ENCODE measurements at places on chromosomes 16 and 17.

DNA sequence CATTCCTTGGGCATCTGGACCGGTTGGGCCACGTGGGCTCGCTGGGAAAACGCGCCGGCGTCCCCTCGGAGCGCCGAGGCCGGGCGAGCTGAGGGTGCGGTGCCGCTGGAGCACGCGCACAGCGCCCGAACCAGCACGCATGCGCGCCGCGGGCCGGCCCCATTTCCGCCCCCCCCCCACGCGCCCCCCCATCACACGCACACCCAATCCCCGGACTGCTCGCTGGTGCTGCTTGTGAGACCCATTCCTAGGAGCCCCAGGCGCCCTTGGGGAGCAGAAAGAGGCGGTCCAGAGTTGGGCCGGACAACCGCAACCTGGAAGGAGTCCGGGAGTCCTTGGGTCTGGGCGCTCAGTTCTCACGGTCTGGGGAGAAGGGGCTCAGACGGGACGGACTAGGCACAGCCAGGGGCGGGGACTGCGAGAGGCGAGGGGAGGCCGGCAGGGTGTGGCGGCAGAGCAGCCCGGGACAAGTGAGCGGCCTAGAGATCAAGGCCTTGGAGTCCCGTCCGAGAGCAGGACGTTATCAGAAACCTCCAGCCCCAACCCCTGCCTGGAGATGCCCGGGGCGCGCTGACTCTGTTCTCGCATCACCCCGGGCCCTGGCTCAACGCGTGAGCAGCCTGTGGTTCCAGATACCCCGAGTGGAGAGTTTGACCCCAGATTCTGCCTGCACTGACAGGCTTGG, 6.0 kb upstream of the CBX8 start:
- DNase-seq: no peak

DNA sequence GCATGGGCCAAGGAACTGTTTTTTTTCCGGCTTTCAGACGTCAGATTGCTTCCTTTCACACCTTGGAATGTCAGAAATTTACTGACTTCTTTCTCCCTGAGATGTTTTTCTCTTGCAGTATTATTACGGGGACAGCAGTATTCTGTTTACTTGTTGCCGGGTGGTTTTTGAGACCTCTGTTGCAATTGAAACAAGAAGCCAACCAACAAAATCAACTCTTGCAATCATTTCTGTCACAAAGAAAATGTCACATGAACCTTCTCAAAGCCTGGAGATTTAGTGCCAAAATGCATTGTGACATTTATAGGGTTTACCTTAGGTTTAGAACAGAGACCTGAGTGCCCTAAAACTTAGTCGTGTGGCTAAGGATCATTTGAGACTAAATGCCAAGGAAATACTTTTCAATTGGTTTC, 174.3 kb downstream of the MAP2K6 start:
- DNase-seq: no peak

DNA sequence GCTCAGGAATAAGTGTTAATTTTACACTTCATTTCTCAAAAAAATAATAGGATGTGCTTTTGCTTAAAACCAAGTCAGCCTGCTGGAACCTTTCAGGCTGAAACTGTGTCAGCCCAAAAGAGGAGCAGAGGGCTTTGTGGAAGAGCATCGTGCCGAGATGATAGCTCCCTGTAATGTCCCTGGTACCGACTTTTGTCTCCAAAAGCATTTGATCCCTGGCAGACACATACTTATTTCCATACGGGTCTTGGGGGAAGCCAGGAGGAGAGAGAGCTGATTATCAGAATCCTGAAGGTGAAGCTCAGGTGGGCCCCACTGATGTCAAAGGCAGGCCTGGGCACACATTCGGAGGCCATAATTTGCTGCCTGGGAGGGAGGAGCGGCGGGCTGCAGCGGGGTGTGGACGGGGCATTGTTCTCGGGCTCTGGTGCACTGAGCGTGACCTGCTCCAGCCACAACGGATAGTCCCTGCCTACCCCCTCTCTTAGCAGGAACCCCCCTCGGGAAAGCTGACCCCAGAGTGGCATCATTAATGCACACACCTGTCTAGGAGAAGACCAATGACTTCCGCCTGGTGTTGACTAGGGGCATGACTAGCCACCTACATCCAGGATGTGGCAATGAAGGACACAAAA, 155.9 kb downstream of the C16orf78 start:
- DNase-seq: no peak

DNA sequence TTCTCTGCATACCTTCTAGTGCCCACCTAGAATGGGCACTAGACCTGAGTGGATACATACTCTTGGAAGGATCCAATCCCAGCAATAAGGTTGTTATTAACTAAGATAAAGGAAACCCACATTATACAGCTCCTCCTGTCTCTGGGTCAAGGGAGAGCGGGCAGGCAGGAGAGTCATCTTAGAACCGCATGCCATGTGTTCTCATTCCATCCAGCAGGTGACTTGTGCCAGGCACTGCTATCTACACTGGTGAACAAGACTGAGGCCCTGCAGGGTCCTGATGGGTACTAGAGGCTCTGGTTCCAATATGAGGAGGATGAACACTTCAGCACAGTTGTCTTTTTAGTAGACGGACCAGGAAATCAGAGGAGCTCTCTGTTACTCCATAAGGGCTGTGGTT, 5.9 kb upstream of the CD300H start:
- no peak for DNase-seq

GRCh38 chr16:82633964-82634600, 7.3 kb downstream of the CDH13 start:
- DNase-seq: peak; percentile 59

DNA sequence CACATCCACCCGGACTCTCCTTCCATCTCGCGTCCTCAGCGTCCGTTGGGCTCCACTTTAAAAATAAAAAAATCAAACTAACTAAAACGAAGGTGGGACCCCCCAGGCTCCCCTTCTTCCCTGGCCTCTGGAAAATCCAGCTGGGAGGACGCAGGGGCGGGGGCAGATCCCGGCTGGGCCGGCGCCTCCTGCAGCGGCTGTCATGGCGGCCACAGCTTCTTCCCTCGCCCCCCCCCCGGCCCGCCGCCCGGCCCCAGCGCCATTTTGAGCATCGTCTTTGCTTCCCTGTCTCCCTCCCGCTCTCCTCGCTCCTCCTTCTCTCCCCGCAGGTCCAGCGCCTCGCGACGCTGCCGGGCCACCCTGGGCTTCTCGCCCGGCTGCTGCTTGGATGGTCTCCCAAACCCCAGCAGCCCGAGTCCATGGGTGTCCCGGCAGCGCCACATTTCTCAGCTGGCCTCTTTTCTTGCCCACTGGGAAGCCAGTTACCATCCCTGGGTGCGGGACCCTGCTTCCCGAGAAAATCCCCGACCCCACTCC, 3.3 kb downstream of the HOXB2 start:
- DNase-seq: peak; percentile 69

GRCh38 chr17:44902135-44902760, 3.0 kb upstream of the EFTUD2 start:
- no peak for DNase-seq

DNA sequence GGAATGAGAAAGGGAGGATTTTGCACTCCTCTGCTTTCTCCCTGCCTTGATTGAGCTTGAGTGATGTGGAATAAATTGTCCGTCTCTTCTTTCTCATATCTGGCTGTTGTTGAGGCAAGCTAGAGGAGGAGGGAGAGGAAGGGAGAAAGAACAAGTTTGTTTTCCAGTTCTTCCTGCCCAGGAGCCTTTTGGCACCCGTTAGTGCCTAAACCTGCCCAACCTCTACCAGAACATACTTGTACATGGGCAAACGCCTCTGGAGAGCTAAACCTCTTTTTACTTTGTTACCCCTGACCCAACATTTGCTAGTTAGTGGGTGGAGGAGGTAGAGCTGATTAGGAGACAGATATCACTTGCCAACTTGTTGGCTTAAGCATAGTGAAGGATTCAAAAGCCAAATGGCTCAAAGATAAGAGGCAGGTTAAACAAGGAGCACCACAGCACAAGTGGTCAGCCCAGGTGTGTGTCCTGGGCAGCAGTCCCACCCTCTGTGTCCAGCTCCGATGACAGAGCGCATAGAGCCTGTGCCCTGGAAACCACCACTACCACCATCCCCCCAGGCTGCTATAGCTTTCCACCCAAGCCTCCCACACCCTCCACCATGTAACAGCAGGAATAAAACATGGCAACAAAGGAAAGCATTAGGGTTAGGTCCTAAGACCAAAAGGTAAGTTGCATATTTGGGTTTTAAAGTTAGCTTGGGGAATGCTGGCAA, 6.5 kb downstream of the ODF4 start:
- no peak for DNase-seq

GRCh38 chr17:32445971-32446370, 1.7 kb downstream of the PSMD11 start:
- DNase-seq: no peak

- no peak for DNase-seq
Measured at GRCh38 chr16:49497466-49497865, 123.9 kb downstream of the C16orf78 start.

DNA sequence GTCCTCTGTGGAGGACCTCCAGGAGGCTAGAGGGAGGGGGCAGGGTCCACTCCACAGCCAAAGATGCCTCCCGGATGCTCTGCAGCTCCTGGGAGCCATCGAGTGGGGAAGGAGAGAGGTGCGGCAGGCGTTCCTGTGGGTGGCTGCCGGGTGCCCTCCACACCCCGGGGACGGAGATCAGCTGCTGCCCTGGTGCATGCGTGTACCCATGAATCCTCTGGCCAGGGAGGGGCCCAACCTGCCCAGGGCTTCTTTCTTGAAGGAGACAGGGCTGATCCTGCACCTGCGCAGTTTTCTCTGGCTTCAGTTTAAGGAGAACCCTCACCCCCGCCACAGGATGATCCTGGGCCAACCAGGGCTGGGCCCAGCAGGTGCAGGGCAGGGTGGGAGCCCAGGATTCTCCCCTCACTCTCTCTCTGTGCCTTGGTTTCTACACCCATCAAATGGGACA, 33.5 kb upstream of the DOC2B start:
- DNase-seq: no peak

GRCh38 chr17:76683921-76684745, 26.6 kb downstream of the MXRA7 start:
- DNase-seq: no peak

DNA sequence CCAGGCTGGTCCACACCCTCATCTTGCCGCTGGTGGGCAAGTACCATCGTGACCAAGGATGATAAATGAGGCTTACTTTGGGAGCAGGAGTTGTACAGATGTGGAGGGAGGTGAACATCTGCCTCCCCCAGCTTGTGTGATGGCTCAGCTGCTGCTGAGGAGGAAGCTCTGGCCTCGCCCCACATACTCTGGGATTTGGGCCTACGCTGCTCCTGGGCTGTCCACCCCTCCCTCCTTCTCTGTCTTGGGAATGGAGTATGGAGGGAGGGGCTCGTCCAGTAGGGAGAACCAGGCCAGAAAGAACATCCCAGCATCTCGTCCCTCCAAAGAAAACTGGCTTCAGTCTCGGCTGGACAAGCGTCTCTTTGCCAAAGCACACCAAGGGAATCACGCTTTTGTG, 134.8 kb upstream of the CDC42EP4 start:
- DNase-seq: no peak

- DNase-seq: no peak
Measured at GRCh38 chr17:47288531-47289116, 35.0 kb downstream of the ITGB3 start.

GRCh38 chr17:20089756-20090547, 80.8 kb downstream of the SPECC1 start:
- DNase-seq: no peak

DNA sequence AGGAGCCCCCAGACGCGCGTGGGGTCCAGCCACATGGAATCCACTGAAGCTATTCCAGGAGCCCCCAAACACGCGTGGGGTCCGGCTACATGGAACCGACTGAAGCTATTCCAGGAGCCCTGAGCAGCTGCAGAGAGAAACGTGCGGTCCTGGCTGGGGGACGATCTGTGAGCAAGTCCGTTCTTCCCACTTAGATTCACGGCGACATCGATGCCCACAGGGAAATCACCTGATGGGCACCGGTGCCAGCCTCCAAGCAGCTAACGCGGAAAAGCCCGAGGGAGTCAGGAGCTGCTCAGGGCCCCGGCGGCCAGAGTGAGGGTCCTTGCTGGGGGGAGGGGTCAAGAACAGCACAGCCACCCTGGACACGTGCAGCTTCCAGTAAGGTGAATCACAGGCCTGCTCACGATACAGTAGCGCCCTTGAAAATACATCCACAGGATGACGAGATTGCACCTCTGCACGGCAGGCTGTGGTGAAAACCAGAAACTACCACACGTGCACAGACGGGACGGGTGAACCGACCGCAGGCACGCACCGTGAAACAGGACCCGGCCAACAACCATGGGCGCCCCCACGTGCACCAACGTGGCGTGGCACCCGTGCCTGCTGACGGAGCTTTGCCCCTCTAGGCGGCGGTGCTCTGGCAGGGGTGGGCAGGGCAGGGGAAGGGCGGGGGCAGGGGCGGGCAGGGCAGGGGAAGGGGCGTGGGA, 77.7 kb upstream of the GNG13 start:
- no peak for DNase-seq

DNA sequence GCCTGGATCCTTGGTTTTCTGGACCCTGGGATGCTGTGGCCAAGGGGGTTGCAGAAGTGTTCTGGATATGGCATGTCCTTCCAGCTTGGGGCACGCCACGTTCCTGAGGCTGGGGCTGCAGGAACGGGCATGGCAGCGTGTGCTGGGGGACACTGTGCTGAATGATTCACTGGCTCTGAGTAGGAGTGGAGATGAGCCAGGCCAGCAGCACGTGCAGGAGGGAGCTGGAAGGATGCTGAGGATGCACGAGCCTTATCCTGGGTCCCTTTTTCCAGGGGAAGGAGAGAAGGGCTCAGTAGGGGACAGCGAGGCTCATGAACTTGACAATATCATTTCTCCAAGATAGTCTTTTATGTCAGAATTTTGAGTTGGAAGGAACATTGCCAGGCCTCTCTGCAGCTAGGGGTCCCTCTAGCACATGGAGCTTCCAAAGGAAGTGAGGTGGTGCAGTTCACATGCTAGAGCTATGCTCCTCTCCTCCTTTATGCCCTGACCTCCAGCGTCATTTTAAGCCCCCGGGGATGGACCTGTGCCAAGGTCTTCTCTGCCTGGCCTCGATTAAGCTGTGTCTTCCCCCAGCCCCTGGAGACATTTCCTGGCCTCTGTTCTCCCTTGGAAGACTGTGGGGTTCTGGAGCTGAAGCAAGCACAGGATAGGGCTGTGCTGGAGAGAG, 125.9 kb downstream of the OR1D5 start:
- peak; percentile 48 for DNase-seq

DNA sequence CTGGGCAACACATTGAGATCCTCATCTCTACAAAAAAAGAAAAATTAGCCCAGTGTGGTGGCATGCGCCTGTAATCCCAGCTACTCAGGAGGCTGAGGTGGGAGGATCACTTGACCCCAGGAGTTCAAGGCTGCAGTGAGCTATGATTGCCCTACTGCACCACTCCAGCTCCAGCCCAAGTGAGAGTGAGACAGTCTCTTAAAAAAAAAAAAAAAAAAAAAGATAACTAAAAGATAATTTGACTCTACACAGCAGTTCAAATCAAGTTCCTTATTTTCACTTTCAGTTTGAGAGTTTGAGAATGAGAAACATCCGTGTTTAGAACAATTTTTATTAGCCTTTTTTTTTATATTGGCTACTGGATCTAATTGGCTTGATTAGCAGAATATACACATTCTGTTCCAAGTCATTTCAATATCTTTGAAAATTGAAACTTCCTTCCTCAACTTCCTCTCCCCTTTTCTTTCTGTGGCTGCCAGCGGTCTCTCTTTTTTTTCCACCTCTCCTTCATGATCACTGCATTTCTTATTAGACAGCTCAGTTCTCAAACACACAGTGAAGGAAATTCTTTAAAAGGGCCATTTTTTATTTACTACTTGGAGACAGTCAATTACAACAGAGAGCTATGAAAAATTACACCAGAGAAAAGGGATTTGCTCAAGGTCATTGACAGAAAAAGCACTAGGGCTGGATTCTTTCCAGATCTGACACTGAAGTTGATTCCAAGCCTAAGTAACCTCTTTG, 4.5 kb upstream of the ACSF2 start:
- DNase-seq: no peak
